ENCODE measurements at places on chromosomes 1 and 21.

GRCh38 chr1:161313554-161314200 lies 504 bp upstream of the SDHC start:
- no peak for DNase-seq

DNA sequence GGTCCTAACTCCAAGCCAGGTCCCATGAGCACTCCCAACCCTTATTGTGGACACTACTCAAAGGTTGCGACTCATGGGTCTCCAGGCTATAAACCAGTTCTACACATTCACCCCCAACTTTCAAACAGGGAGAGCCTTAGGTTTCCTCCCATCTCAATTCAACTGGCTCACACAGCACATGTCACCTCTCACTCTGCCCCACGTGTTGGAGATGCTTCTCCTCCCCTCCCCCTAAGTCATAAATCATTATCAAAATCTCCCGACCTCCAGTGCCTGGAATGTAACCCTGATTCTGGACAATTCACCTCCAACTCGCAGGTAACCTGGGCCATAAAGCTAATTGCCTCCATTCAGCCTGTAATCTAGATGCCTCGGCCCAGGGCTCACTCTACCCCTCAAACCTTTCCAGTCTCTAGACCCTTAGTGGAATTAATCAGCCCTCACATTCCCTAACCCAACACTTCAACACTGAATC lies 595 bp downstream of the AK2 start:
- no peak for DNase-seq

- DNase-seq, result no peak
Observed at GRCh38 chr1:178389441-178389840, 107.3 kb downstream of the CLEC20A start.

- DNase-seq, result no peak
Observed at GRCh38 chr1:165753934-165754333, 14.7 kb downstream of the TMCO1 start.

DNA sequence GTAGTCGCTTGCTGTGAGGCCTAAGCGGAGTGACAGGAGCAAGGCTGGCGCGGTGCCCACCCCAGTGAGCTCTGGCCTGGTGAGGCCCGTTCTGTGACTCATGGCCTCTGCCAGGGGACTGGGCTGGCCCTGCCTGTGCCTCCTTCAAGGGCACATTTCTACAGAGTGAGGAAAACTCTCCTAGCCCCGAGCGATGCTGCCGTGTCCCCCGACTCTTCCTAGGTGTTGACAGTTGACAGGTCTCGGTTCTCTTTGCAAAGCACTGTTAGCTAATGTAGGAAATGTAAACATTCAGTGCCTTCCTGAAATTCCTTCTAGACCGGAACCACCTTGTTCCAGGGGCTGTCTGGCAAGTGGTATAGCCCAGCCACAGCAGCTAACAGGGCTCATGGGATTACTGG lies 43.9 kb downstream of the ABCG1 start:
- no peak for DNase-seq

DNA sequence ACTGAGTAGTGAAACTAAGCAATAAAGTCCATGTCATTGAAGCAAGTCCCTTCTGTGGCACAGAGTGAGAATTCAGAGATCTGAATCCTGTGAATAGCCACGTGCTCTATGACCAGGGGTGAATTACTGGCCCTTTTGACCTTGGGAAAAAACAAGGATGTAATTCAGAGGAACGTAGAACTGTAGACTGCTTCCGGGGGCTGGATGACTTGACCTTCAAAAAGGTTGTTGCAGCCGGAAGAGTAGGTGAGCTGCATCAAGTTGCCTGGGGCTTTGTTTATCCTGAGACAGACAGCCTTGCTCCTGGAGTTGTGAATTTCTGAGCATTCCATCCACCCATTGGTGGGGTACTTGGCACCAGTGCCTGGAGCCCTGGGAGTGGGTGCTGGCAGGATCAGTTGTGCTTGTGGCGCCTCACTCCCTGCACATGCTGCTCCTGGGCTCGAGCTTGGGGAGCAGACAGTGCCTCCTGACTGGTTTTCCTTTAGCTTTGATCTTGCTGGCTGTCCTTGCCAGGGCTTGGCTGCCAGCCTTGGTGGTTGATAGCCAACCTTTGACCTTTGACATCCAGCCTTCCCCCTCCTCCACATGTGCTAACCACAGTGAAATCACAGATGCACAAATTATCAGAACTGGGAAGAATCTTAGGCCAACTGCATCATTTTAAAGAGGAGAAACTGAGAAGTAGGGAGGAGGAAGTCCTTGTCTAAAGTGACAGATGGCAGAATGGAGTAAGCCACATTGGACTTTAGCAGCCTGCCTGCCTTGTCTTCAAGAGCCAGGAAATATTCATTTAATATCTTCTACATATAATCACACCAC lies 16.2 kb upstream of the MYOG start:
- no peak for DNase-seq

GRCh38 chr21:25963181-25963580 lies 207.4 kb downstream of the APP start:
- DNase-seq, result peak; percentile 78

GRCh38 chr1:246151796-246152434 lies 355.2 kb downstream of the SMYD3 start:
- DNase-seq, result peak; percentile 18

DNA sequence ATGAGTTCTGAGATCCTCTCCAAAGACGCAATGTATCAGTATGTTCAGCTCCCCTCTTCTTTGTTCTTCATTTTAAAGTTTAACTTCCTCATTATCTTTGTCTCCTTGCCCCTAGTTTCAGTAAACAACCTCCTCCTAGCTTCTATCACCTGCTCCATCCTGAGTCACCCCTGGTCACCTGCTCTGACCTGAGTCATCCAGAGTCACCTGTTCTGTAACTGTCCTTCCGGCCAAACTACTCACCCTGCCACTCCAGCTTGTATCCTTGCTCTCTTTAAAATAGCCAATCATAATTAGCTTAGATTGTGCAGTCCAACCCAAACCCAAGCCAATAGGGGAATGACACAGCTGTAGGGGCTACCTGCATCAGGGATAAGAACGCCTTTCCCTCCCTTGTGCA lies 332.0 kb downstream of the OLFM3 start:
- DNase-seq, result no peak
